Stimulated activated CD8-positive, alpha-beta memory T cell treated with anti-CD3 and anti-CD28 coated beads, Interleukin-4, amount 100 ng/mL, for 1 hour (primary cell): ENCODE measurements at places on chromosomes 1 and 21.
A peak's percentile ranks its signal among the peaks of the same experiment; 100 is the strongest.

DNA sequence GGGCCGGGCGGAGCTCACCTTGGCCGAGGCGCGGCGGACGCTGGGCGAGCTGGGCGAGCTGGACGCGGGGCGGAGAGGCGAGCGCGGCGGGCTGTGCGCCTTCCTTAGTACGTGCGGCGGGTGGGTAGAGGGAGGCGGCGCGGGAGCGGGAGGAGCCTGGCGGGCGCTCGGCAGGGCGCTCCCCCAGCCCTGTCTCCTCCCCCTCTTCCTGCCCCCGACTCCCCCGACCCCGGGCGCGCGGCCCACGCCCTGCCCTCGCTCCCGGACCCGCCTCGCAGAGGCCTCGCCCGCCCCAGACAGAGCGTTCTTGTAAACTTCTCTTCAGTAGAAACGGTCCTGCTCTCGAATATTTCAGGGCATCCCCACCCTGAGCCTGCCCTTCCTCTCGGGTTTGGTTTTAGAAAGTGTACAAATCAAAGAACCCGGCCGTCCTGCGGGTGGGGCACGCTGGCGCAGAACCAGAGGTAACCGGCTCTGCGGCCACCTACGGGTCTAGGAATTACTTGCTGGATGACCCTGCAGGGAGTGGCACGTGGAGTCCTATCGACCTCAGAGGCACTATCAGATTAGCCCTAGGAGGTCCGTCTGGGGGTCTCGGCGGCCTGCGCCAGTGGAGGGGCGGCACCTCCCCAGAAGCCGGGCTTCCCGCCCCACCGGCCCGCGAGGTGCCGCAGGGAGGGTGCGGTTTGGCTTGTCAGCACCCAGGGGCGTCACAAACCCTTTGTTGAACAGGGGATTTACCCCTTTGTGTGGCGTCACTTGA, at the start of gene S100A10:
Gene S100A10 (minus strand): TSS at position 126 of the 763 bp plus-strand sequence. CDS start 7,629 bp downstream, outside the sequence.
- DNase-seq, result peak; percentile 47

DNA sequence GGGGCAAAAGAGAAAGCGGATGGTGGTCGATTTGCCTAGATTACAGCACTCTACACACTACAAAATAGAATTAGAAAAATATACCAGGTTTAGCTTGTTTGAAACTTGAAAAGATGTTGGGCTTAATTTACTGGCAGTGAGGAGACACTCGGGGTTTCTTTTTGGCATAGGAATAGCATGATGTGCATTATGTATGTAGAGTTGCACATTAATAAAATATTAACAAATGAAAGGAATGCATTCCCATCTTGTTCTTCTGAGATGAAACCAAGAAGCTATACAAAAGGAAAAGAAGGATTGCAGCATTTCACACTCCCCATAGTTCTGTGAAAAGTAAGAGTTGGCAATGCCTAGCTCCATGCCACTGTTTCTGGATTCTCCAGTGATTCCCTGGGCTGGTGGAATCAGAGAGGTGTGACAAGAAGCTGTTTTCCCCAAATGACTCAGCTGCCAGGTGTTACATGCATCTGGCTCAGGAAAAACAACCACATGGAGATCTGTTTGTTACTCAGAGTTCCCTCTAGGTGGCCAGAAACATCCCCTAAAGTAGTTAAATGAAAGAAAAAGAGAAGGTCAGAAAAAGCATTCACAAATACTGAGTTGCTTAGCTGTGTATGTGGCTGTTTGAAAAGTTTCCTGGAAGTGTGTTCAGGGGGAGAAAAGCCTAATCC, 115.6 kb downstream of the UCK2 start:
- DNase-seq, result no peak

GRCh38 chr1:47460040-47460439, 22.2 kb downstream of the FOXD2 start:
- no peak for DNase-seq

DNA sequence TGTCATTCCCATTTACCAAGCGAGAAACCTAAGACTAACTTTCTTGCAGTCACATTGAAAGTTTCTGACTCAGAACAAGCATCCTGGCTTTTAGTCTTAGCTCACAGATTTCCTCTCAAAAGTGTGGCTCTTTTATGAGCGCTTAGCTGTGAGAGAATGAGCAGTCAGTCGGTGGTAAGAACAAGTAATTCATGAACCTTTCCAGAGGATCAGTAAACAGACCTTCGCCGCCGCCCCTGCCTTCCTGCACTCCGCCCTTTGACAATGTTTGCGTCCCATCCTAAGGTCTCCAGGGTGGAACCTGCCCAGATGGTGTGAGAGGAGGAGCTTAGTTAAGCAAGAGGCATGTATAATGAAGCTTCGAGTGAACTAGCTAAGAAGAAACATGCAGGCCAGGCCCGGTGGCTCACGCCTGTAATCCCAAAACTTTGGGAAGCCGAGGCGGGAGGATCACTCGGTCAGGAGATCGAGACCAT, 142.4 kb downstream of the GLUL start:
- DNase-seq, result no peak

DNA sequence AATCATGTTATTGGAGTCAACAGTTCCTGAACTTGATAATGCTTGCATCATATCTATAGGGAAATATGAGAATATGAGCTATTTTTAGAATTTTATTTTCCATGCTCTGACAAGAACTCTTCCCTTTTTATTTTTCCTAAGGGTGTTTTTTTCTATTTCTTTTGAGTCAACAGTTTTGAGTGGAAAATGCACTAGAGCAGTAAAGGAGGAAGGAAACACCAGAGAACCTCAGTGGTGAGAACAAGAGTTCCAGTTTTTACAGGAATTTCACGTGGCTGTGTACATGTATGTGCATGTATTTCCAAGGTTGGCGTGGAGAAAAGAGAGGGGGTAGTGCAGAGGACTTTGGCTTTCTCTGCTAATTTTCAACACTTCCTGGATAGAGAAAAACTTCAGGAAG, 63.6 kb upstream of the TNFSF18 start:
- DNase-seq, result no peak

DNA sequence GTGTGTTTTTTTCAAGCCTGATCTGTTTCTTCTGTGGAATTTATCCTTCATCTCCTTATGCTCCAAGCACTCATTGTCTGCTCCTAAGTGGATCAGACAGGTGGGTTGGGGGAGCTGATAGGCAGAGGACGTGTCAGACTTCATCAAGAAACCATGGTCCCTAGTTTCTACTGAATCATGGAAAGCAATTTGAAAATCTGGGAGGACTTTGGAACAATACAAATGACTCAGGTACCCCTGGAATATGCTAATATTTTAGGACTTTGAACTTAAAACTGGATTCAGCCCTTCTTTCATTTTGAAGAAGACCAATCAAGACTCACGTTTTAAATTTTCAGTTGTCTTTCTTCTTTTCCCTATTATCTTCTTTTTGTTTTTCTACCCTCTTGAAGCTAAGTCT, 7.7 kb downstream of the ABCG1 start:
- no peak for DNase-seq

DNA sequence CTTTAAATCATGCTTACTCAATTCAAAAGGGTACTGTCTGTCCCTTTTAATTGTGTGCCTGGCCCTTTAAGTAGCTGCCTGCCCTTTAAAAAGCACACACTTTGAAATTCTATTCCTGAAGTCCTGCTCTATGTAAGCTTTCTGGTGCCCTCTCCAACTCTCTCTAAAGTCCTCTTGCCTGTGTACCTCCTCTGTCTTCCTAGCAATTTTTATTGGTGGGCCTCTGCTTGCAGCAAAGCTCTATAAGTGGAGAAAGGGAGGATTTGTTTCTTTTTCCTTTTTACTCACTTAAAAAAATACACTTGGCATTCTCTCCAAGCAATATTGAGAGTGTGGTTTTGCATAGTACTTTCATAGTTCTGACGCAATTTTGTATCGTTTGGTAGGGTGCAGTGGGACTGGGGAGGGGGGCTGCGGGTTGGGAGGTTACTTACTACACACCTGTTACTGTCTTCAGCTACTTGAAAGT, 135.4 kb downstream of the LMO4 start:
- no peak for DNase-seq

DNA sequence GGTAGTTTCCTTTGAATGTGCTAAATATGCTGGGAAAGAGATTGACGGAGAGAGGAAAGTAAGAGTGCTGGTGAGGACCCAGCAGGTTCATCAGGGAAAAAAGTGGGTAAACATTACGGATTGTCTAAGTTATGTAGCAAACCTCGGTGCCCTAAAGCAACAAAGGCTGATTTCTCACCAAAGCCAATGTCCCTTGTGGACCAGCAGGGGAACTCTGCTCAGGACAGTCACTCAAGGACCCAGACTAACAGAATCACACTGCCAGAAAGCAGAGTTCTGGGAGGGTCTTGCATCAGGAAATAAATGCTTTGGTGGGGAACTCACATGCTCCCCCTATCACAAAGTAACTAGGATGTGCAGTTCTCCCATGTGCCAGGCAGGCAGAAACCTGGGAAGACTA, 1.7 kb upstream of the IKBKE start:
- DNase-seq, result no peak

GRCh38 chr1:22452481-22452957, 868 bp downstream of the ZBTB40 start:
- DNase-seq, result no peak
